ENCODE measurements at places on chromosomes 2 and 18.

- no peak for DNase-seq
Observed at GRCh38 chr2:37281916-37282315, 42.7 kb downstream of the PRKD3 start.

DNA sequence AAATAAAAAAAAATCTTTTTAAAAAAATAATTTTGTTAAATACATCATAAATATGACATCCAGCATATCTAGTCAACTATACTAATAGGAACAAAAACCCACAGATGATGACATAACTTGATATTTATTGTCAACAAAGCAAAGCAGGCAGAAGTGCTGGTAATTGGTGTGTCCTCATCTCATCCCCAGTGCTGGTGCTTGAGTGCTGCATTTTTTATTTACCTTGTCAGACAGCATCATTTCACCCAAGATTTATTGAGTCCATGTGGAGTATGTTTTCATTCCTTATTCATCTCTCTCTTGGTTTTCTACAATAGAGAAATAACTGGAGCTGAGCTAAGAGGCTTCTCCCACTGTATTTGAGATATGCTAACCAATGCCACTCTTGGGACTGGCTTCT, 191.6 kb upstream of the SLC14A2 start:
- DNase-seq, result no peak

DNA sequence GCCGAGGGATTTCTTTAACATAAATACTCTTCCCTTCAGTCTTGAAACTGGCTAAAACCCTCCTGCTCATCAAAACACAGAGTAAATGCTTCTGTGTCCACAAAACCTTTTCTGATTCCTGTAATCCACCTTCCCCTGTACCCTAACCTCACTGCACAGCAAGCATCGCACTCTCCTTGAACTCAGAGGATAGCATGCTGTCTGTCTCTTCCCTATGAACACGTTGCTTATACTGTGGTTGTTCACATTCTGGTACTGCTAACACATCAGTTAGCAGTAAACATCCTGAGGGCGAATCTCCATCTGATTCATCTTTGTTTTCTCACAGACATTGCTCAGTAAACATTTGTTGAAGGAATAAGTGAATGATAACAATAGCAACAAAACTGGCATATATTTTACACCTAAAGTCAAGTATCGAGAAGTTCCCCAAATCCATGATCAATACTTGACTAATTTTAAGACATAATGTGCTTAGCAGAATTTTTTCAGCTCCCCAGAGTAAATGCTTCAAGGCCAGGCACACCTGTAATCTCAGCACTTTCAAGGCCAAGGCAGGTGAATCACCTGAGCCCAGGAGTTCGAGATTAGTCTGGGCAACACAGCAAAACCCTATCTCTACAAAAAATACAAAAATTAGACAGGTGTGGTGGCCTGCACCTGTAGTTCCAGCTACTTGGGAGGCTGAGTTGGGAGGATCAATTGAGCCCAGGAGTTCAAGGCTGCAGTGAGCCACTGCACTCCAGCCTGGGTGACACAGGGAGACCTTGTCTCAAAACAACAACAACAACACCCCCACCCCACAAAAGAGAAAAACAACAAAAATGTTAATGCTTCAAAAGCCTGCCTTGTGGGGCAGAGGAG, 45.6 kb upstream of the LPIN2 start:
- DNase-seq, result no peak

GRCh38 chr2:236918545-236918944, 167.1 kb upstream of the COPS8 start:
- DNase-seq, result no peak

DNA sequence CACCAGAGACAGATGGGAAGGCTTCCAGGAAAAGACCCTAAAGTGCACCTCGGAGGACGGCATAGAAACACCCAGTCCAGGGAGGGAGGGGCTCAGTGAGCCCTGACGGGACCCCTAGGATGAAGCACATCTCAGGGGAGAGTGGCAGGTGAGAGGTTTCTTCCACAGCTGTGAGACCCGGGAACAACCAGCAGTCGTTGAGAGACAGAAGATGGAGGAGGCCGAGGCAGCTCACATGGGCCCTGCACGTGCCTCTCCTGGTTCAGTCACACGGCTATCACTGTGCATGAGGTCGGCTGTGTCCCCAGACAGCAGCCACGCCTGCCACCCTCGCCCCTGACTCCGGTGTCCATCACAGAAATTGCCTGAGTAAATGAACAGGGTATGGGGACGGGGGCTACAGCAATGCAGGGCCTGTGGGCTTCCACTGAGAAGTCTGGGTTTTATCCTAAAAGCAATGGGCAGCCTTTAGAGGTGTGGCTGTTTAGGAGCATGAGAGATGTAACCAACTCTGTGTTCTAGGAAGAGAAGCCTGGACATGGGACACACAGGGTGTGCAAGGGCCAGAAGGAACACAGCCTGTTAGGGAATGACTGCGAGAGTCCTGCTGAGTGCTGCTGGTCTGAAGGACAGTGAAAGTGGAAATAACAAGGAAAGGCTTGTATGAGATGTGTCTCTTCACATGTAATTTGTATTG, 102.0 kb downstream of the TMEM18 start:
- DNase-seq, result no peak

DNA sequence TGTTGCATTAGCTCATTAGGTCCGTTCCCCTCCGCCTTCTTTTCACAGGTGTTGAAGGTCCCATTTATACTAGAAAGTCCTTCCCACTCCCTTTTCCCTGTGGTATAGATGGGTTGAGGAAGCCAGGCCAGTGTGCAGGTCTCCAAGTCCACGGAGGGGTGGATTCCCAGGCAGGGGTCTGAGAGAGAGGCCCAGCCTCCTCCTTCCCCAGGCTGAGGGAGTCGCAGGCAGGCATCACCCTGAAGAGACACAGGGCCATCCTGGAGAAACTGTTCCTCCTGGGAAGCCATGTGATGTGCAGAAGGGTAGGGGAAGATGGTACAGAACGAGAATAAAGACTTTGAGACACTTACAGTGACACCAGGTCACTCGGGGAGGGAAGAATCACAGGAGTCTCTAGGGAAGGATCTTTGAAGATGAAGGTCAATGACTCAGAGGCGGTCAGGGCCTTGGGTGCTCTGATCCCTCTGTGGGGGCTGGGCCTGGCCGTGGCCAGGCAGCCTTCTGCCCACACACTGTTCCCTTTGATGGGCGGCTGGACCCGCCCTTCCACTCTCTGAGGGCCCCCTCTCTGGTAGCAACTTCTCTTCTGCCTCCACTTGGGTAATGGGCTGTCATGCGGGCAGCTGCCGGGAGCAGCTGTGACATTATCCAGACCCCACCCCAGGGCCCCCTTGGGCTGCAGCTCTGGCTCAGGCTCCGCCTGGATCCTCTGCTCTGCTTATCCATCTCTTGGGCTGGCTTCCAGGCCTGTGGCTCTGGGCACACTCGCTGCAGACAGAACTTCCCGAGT, 45.1 kb downstream of the RHOB start:
- DNase-seq, result no peak

- no peak for DNase-seq
Observed at GRCh38 chr2:70125498-70125898, 38.2 kb downstream of the PCBP1 start.

DNA sequence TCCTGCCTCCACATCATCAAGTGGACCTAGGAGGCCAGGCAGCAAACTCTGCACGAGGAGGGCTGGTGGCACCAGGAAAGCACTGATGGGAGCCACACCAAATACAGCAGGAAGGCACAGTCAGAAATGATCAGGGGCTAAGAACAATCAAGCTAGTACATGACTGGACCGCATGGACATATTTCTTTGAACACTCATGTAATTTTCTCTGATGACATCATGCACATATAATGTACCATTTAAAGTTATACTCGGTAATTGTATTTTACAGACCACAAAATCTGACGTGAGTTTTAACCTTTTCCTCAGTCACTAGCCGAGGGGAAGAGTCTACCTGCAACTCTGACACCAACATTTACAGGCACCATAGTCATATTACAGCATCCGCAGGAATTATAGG, 76.7 kb downstream of the XDH start:
- DNase-seq, result peak; percentile 74

GRCh38 chr2:44833171-44834069, 108.1 kb upstream of the SIX3 start:
- DNase-seq, result no peak

GRCh38 chr2:207983641-207984042, 41.7 kb downstream of the PLEKHM3 start:
- DNase-seq, result no peak

- DNase-seq, result no peak
Observed at GRCh38 chr2:214088536-214088935, 322.3 kb upstream of the VWC2L start.

- DNase-seq, result no peak
Observed at GRCh38 chr18:28514699-28515098, 337.8 kb upstream of the CDH2 start.

DNA sequence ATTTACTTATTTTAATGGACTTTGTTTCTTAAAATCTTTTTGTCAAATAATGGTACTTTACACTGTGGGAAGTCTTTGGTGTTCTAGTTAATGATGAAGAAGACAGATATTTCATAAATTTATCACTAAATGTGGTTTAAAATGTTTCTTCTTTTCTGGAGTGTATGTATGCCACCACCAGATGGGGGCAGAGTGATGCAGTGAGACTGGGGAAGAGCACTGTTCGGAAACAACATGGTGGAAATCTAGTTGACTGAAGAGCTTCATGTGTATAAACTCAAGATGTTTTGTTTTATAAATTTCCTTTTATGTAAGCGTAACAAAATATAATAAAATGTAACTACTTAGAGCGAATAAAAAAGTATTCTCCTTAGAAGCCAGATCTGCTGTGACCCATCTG, 195.1 kb downstream of the KCNE4 start:
- peak; percentile 10 for DNase-seq
